HCEC 1CT (cell line): ENCODE measurements at places on chromosomes 1 and 21.
A peak's percentile ranks its signal among the peaks of the same experiment; 100 is the strongest.

- peak; percentile 39 for DNase-seq
Observed at GRCh38 chr1:38003261-38004250, 1.8 kb downstream of the FHL3 start.

GRCh38 chr1:59560807-59561450 lies 253.8 kb upstream of the HOOK1 start:
- DNase-seq, result no peak

DNA sequence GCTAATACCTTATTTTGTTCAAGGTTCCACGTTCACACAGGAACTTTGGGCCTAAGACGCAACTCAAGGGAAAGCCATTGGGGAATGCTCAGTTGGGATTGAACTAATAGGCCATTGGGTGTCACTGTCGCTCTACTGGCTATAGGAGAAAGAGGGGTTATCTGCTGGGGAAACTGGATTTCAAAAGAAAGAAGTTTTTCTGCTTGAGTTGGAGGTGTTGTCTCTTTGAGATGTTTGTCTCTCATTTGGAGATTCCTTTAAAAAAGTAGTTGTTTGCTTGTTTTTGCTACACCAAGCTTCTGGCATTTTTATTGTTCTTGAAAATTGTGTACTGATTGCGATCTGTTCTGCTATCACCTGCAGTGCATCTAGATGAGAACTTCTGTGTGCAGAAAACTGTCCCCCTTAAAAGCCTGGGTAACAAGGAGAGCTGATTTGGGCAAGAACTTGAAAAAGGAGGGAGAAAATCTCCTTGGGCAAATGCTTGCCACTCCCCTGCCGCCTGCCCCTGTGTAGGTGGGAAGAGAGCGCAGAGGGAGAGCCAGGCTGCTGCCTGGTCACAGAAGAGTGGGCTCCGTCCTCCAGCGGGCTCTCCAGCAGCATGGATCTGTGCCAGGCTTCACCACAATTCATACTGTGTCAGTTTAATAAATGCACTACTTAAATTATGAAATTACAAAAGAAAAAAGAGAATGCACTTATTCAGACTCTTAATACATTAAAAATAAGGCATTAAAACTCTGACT lies 39.9 kb downstream of the PEX14 start:
- DNase-seq, result peak; percentile 19

DNA sequence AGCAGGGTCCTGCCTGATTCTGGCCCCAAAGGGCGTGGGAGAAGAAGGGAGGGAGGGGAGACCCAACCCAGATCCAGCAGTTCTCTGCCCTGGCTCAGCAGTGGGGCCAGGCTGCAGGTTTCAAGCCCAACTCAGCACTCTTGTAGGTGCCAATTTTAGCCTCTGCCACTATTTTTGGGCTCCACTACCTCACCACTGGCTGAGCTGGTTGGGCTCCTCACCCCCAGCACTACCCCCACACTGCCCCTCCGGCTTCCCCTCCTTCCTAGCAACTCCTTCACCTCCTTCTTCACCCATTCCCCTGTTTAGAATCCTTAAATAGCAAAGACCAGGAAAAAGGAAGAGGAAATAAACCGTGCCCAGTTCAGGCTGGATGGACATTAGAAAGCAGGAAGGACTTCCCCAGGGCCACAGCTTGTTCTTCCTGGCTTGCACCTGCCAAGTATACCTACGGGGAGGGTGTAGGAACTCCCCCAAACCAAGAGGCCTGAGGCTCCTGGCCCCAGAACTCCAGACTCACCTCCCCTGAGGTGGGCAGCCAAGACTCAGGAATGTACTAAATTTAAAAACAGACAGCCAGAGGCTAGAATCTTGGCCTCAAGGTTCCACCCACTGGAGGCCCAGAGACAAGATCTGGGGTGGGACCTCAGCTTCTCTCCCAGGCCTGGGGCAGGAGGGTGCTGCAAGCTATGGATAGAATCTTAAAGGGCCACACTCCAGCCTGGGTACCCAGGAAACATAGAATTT lies 1.4 kb upstream of the ARHGEF2 start:
- peak; percentile 33 for DNase-seq

DNA sequence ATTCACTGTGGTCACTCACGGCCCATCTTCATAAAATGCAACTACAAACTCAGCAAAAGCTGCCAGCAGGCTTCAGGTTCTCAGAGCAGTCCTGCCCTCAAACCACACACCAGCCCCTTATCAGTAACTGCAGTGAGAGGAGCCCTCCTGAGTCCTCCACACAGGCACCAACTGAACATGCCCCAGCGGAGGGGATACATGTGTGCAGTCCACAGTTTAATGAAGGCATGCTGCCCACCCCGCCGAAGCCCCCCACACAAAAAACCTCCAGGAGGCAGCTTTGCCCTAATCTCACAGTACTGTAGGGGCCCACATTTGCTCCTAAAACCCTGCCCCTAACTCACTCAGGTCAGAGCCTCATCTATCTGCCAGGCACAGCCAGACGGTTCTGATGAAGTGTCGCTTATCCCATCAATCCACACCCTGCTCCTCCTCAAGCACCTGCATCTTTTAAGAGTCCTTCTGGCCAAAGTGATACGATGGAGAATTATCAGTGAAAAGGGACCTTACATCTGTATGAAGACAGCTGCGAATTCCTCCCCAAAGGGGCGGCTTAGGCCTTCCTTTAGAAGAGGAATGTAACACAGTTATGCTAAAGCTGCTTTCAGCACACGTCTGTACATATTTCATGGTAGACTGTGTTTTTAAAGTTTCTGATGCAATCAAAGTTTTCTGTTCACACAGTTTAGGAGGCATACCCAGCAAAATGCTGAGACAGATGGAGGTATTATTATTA lies 3.5 kb downstream of the ABCB10 start:
- DNase-seq, result no peak

GRCh38 chr1:171457412-171457811 lies 27.9 kb upstream of the PRRC2C start:
- DNase-seq, result peak; percentile 74

DNA sequence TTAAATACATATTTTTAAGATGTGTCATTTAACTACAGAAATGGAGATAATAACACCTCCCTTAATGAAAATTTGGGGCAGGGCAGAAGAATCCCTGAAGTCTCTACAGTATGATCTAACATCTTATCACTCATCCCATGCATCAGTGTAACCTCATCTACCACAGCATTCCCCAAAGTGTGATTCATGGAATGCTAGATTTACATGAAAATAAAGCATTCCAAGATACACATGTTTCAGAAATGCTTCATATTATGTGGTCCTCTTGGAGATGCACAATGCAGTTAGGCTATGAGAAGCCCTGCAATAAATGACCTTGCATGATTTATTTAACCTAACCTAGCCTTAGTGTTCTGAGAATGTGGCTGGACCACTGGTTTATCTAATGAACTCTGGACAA lies 166.9 kb upstream of the SYT6 start:
- DNase-seq, result peak; percentile 89

DNA sequence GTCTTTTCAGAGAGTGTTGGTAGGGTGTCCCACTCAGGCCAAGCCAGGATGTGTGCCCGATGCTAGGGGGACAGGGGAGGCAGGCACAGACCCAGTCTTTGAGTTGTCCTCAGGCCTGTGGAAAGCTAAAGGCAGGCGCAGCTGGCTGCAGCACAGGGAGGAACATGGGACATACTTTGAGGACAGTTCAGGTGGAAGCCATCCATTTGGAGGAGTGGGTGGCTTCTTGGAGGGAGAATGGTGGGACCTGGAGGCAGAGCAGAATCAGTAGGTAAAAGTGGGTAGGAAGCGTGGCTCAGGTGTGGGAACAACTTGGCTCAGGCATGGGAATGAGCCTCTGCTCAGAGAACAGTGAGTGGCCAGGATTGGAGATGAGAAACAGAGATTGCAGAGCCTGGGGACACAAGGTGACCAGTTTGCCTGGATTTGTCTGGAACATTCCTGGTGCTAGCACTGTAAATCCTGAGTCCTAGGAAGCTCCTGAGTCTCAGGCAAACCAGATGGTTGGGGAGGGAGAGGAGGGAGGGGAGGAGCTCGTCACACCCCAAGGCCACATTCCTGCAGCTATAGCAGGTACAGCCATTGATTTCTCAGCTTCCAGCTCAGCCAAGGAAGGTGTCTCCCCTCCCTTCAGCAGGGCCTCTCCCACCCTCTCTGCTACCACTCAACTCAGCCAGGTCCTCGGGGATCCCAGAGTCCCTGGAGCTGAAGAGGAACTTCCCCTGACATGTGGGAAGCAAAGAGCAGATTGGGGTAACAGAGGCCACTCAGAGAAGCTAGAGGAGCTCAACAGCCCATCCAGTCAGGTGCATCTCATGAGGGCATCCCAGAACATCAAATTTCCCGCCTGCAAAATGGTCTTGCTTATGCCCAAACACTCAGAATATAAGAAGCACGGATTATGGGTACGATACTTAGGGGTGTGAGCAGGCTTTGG lies 65.2 kb upstream of the TINAGL1 start:
- DNase-seq, result no peak

- no peak for DNase-seq
Observed at GRCh38 chr1:62045574-62045973, 149.1 kb upstream of the L1TD1 start.

DNA sequence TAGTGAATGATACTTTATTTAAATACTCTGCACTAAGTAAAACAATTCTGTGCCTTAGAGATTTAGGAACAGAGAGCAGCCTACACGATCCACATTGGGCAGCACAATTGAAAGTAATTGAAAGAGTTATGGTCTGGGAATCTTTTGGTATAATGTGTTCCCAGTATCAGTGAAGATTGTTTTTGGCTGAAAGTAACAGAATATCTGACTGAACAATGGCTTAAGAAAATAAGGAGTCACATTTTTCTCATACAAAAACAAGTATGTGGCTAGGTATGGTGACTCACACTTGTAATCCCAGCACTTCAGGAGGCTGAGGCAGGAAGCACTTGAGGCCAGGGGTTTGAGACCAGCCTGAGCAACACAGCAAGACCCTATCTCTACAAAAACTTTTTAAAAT lies 306.2 kb downstream of the NFIA start:
- peak; percentile 11 for DNase-seq

GRCh38 chr21:15706696-15707095 lies 23.1 kb upstream of the USP25 start:
- peak; percentile 95 for DNase-seq

- peak; percentile 58 for DNase-seq
Observed at GRCh38 chr1:1359308-1359663, 931 bp upstream of the MXRA8 start.

DNA sequence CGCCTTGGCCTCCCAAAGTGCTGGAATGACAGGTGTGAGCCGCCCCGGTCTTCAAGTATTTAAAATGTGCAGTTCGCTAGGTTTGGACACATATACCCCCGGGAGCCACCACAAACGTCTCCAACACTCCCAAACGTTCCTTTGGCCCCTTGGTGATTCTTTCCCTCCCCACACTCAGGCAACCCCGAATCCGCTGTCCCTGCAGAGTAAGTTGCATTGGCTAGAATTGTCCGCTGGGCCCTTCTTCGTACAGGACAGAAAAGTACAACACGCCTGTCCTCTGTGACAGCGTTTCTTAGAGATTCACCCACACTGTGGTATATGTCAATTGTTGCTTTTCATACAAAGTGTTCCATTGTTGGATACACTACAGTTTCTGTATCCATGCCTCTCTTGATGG lies 3.2 kb upstream of the PERM1 start:
- DNase-seq, result no peak

DNA sequence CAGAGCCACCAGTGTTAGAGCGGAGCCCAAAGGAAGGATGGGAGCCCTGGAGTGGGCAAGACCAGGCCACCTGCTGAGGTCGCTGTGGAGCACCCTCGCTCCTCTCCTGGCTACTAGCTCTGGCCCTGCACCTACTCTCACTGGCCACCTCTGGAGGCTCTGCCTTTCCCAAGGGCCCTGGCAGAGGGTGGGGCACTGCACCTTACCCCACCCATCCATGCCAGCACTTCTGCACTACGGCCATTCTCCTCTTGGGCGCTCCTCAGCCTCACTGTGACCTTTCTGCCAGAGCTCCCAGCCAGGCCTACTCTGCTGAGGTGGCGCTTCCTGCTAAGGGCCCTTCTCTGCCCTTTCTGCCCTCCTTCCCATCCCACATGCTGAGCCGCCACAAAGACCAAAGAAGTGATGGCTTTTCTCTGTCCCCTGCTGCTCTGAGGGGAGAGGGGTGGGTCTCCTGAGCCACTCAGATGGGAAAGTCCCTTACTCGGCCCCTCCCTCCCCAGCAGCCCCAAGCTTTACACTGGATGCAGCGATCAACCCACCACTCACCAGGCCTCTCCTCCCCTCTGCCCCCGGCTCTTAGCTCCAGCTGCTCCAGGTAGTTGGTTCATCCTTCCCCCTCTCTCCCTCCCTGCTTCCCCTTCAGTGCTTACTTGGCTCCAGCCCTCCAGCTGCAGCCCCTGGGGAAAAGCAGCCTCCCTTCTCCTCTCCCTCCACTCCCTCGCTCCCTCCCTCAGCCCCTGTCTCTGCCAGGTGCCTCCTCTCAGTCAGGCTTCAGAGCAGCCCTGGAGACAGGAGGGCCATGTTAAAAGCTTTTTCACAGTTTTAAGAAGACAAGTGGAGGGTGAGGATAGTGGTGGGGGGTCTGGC lies 14.8 kb upstream of the TMEM222 start:
- no peak for DNase-seq

DNA sequence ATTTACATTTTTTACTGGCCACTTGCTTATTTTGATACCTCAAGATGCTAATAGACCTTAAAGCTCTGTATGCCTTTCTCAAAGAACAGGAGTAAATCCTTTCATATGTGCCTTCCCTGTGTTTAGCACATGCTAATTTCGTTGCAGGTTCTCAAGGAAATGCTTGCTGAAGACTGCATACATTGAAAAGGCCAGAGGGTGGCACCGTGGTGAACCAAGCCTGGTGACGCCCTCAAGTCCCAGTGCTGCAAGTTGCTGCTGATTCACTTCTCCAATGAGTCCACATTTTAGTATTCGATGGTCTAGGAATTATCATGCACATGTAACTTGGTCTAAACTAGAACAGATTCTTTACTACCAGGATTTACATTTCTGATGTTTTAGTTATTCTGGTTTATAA lies 94.1 kb downstream of the CLDN17 start:
- DNase-seq, result no peak

GRCh38 chr1:222931023-222931422 lies 116.2 kb downstream of the DISP1 start:
- no peak for DNase-seq

- peak; percentile 53 for DNase-seq
Observed at GRCh38 chr1:167538657-167539056, 14.9 kb downstream of the CREG1 start.

DNA sequence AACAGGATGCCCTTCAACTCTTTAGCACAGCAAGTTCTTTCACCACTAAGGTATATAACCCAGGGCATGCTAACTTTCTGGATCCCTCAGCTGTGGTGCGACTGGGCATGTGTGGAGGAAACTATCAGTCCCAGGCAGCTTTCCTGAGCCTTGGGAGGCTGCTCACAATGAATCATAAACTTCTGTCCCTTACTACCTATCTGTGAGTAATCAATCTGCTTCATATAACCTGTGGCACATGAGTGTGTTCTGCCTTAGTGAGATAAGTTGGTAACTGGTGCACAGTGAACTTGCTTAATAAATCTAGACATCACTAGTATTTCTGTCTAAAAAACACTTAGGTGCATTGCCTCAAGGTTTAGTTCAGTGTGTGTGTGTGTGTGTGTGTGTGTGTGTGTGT lies 158.0 kb downstream of the GPATCH2 start:
- DNase-seq, result no peak

DNA sequence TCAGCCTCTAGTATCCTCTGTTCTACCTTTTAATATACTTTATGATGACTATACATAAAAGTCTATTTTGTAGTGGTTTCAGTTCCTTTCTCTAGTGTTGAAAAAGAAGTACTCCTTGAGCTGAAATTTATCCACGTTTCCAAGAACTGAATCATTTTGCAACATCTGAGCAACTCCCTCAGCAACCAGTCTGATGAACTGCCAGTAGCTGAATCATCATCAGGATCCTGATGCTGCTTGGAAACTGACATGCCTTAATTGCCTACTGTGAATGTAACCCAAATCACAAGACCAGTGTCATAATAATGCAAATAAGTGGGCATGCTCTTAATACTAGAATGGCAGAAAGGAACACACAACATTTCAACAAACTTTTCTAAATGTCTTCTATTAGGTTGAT lies 103.3 kb downstream of the CYYR1 start:
- peak; percentile 57 for DNase-seq
